Smooth muscle cell of the coronary artery (primary cell): ENCODE measurements at places on chromosomes 2 and 18. TPM values are rescaled to one million over a fixed set of nuclear protein-coding genes. Genes with fewer than 3 reads are reported as not detected.

Gene LIPG
- total RNA-seq, result 1.4 and 33.1 TPM in 2 replicates

Gene DCDC2C
- total RNA-seq, result not detected in 2 replicates

Gene B4GALT6
- 2.1 and 2.3 TPM in 2 replicates for total RNA-seq

Gene C2orf81
- 0.59 and 0.98 TPM in 2 replicates for total RNA-seq

Gene HAAO
- 0.38 and 0.47 TPM in 2 replicates for total RNA-seq

Gene UGT1A4
- total RNA-seq, result not detected in 2 replicates

Gene NDUFAF7
- total RNA-seq, result 11.2 and 12.3 TPM in 2 replicates

Gene PPP1CB
- total RNA-seq, result 119 and 174 TPM in 2 replicates

Gene TTR
- not detected in 2 replicates for total RNA-seq

Gene GPATCH11
- 5.0 and 5.3 TPM in 2 replicates for total RNA-seq

Gene GAREM1
- 1.4 and 2.7 TPM in 2 replicates for total RNA-seq

Gene SLC9A4
- total RNA-seq, result not detected in 2 replicates

Gene PIEZO2
- total RNA-seq, result 2.1 and 5.3 TPM in 2 replicates

Gene POTEJ
- not detected in 2 replicates for total RNA-seq

Gene SNTG2
- total RNA-seq, result not detected in 2 replicates
